ENCODE measurements at places on chromosomes 6 and 20.

- no peak for DNase-seq
These were observed 15.8 kb downstream of the PROCR start for GRCh38 chr20:35187584-35188190.

DNA sequence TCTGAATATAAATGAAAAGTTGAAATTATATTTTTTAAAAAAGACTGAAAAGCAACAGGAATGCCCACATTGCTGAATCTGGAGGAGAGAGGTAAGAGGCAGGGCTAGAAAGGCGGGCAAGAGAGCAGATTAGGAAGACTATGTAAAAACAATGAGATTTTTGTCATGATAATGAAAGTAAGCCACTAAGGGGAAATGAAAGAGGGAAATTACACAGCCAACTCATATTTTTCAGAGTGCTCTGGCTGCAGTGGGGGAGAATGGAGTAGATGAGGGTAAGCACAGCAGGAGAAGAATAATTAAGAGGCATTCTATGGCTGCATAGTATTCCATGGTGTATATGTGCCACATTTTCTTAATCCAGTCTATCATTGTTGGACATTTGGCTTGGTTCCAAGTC is 281.9 kb downstream of the PKHD1 start:
- DNase-seq, result no peak

DNA sequence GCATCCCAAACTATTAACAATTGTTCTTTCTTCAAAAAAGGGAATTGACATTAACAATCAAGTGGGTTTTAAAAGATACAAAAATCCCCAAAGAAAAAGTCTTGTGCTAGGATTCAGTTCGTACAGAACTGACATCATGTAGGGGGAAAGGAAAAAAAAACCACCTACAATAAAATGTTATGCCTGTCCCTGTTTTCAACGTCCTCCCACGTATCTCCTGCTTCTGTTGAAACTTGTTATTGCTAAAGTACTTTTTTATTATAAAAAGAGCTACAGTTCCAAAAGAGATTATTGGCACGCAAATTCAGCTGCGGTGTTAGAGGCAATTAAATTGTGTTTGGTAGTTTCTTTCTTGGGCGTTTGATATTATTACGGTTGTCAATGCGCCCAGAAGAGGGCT is 102.8 kb upstream of the PHACTR1 start:
- no peak for DNase-seq

- no peak for DNase-seq
These were observed 68.3 kb downstream of the ANKRD6 start for GRCh38 chr6:89501222-89501621.

DNA sequence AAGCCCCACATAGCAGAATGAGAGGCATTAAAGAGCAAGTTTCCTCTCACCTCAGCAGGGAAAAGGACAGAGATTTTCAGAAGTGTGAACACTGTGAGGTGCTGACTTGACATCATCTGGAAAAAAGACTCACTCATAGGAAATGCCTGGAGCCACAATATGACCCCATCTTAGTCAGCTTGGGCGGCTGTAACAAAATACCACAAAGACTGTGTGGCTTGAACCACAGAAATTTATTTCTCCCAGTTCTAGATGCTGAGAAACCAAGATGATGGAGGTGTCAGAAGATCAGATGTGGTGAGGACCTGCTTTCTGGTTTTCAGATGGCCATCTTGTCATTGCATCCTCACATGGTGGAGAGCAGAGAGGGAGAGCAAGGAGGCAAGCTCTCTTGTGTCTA is 253.1 kb downstream of the ADGB start:
- no peak for DNase-seq

DNA sequence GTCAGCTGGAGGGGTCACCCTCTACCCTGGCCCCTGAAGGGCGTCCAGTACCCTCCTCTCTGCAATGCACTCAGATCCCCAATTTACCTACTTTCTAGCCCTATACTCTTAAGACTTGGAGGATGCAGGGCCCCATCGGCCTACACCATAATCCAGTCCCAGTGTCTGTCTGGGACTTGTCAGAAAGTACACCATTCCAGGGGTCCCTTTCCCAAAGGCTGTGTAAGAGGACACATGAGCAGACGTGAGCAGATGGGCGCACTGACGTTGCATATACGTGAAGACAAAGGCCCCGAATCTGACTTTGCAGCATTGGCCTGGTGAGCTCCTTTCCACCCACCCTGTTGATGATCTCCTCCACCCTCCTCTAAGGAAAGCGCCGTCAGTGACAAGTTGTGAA is 20.9 kb upstream of the SMOC2 start:
- DNase-seq, result peak; percentile 14

- DNase-seq, result no peak
These were observed 15.3 kb downstream of the RSPO4 start for GRCh38 chr20:986733-987355.

- no peak for DNase-seq
These were observed 323.9 kb downstream of the FOXA2 start for GRCh38 chr20:22260506-22260905.

DNA sequence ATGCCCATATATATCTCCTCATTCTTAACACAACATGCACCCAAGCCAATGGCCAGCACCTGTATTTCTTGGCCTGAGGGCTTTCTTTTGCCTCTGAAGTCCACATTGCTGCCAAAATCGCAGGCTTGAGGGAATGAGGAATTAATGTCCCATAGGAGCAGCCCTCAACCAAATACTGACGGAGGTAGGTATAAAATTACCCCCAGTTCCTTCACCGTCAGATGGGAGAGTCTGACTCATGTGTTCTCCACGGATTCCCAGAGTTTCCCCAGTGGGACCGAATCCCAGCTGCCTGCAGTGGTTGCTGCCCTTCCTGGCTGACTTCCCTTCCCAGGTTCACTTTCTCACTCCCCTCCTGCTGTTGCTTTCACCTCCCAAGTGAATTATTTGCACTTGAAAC is 602.2 kb upstream of the NOX3 start:
- DNase-seq, result no peak

GRCh38 chr20:12371990-12372389 is 454.3 kb downstream of the BTBD3 start:
- DNase-seq, result no peak

DNA sequence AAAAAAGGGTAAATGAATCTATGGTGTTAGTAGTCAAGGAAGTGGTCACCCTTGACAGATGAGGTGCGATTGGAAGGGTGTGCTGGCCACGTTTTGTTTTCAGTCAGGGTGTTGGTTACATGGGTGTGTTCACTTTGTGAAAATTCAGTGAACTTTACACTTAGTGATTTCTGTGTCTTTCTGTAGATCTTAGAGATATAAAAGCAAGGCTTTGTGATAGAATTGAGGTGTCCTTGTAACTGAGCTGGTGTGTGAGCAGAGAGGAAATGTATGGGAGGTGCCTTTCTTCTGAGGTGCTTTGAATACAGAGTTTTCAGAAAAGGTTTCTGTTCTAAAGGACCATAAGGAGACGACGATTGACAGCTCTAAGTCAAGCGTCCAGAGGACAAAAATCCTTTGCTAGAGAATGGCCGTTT is 90.5 kb downstream of the SAMD3 start:
- DNase-seq, result no peak

GRCh38 chr20:13034115-13034514 is 25.3 kb downstream of the SPTLC3 start:
- DNase-seq, result no peak

DNA sequence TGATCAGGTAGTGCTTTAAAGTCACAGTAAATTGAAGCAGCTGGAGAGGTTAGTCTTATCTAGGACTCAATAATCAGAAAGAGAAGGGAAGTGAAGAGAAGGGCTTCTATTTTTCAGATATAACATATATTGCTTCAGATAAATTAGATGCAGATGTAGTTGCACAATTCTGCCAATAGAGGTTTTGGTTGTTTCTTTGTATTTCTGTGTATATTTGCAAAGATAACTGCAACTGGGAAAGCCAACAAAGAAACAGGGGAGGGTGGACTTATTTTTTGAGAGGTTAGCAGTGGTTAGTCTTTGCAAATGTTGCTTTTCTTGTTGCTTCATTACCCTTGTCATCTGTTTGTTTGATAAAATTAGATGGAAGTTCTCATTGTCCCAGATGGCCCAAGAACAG is 106.6 kb downstream of the ADGRG6 start:
- DNase-seq, result no peak

DNA sequence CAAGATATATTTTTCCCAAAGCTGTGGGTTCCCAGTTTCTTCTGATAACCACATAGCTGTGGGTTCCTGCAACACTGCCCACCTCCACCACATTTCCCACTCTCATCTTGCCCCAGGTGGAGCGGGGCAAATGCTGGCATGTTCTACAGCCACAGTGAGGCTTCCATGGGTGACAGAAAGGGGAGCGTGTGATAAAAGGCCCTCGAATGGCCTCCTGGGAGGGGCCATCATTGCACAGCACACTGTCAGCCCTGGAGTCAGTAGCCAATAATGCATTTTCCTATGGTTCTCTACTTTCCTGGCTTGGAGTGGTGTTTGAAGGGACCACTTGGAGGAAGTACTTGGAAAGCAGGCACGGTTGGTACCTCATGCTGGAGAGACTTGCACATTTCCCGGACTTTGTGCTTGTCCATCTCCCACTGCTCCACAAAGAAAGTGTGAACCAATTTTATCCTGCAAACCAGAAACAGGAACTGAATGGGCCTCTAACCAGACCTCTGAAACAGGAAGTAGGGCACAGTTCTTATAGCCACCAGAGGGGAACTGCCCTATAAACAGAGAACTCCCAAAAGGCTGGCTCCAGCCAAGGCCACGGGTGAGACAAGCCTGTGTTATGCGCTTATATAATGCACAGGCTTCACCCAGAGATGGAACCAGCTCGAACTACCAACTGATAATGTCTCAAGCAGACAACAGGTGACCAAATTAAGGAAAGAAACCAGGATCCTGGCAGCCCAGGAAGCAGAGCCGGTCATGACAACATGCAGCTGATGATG is 8.6 kb downstream of the MAP3K5 start:
- no peak for DNase-seq

DNA sequence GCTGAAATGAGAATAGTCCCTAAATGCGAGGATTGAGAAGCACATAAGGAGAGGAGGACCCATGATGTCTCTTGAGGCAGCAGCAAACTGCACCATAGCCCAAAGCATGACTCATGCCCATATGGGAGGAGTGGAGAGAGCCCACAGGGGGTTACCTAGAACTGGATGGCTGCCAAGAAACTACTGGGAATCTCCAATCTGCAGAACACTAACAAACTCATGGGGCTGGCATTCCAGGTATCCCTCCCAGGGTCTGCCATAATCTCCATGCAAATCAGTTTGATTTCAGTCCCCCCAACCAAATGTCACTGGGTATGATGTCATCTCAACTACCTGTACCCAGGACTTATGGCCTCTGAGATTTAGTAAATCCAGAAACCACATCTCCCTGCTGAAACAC is 410.5 kb downstream of the PTPRT start:
- DNase-seq, result no peak

GRCh38 chr6:52605610-52606185 is 28.8 kb upstream of the TRAM2 start:
- DNase-seq, result no peak

GRCh38 chr6:54267798-54268197 is 40.4 kb upstream of the TINAG start:
- DNase-seq, result no peak

GRCh38 chr6:21402368-21402767 is 191.2 kb upstream of the SOX4 start:
- no peak for DNase-seq

DNA sequence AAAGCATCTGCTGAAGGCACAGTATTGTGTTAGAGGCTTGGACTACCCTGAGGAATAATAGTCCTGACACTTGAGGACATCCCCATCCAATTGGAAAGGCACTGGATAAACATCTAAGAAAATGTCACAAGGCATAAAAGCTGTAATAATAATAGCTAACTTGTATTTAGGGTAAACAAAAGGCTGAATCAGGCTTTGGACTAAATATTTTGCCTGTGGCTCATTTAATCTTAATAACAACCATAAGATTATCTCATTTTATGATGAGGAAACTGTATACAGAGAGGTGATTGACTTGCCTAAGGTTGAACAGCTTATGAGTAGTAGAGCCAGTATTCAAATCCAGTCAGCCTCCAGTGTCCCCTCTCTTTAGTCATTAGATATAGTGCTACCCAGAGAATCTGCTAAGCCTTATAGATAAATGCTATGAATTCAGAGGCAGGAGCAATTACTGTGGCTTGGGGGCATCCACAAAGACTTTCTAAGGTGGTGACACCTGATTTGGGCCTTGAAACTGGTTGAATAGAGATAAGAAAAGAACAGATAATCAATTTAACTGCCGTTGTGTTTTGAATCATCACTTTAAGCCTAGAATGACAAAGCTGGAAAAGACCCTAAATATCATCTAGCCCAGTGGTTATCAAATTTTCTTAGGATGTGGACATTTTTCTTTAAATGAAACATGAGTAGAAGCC is 7.5 kb upstream of the ZSWIM1 start:
- no peak for DNase-seq

DNA sequence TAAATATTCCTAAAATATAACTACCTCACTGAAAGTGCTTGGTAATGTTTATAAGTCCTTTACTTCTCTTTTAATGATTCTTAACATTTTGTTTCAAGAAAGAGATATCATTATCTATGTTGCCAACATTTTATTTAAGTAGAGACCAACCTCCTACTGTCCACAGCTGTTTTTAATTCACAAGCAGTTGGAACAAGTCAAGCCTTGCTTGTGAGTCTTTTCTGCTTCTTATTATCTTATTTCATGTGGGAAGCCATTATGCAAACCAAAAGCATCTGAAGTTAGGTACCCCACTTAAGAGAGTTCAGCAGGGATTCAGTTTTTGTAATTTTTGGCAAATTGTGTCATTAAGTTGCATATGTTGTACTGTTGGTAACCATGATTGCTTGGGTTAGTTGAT is 1714.5 kb downstream of the GRIK2 start:
- no peak for DNase-seq

GRCh38 chr6:119447921-119448320 is 98.4 kb upstream of the MAN1A1 start:
- no peak for DNase-seq

- DNase-seq, result no peak
These were observed 329.0 kb downstream of the GRIK2 start for GRCh38 chr6:101722471-101722870.

- no peak for DNase-seq
These were observed 28.0 kb downstream of the OSBPL2 start for GRCh38 chr20:62266340-62266739.

- DNase-seq, result no peak
These were observed 116.2 kb upstream of the SYNDIG1 start for GRCh38 chr20:24353135-24353690.

DNA sequence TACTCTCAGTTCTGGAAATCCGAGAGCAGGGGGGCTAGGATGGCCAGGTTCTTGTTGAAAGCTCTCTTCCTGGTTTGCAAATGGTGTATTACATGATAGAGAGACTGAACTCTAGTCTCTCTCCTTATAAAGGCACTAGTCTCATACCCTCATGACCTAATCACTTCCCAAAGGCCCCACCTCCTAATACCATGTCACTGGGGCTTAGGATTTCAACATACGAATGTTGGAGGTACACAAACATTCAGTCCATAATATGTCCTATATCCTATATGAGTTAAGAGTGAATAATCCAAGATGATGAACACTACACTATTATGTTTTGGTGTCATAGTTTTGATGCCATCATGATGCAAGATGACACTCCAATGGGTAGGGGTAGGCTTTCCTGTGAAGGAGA is 20.0 kb upstream of the TXLNB start:
- no peak for DNase-seq
